HEK293T (cell line): ENCODE measurements at places on chromosomes 6 and 20.
A peak's percentile ranks its signal among the peaks of the same experiment; 100 is the strongest.

- no peak for DNase-seq
These were observed 507 bp upstream of the VGLL2 start for GRCh38 chr6:117264692-117265409.

GRCh38 chr6:148526145-148526544 is 183.5 kb downstream of the SASH1 start:
- DNase-seq = no peak

DNA sequence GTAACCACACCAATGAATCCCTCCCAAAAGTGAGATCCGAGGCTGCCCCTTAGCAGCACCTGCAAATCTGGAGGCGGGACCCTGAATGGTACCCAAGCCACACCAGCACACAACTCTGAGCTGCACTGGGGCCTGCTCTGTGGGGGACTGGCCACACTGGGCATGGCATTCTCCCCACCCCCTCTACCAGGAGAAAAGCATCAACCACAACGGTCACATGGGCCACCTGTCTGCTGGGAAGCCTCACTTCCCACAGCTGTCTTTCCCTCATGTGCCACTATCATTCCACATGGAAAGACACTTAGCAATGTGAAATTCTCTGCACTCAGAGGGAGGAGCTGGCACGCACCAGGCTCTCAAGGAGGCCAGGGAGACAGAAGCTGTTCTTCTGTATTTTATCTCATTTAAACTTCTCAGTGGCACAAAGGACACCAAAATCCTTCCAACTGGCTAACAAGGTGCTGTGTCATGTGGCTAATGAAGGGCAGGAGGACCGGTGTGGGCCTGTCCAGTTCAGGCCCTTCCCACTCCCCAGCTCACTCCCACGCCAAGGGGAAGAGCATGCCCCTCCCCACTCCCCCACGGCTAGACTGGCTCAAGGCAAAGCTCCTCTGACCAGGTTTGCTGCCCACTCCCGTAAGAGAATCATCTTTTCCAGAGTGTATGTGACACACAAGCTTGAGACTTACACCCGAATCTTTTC is 19.0 kb downstream of the YTHDF1 start:
- no peak for DNase-seq

GRCh38 chr20:22905658-22906057 is 129.5 kb upstream of the SSTR4 start:
- no peak for DNase-seq

DNA sequence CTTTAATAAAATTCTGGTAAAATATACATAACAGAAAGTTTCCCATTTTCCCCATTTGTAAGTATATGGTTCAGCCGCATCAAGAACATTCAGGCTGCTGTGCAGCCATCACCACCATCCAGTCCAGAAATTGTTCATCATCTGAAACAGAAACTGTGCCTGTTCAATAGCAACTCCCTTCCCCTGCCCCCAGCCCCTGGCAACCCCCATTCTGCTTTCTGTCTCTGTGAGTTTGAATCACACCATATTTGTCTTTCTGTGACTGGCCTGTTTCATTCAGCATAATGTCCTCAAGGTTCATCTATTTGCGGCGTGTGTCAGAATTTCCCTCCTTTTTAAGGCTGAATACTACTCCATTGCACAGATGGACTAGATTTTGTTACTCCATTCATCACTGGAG is 19.1 kb downstream of the VSTM2L start:
- no peak for DNase-seq

DNA sequence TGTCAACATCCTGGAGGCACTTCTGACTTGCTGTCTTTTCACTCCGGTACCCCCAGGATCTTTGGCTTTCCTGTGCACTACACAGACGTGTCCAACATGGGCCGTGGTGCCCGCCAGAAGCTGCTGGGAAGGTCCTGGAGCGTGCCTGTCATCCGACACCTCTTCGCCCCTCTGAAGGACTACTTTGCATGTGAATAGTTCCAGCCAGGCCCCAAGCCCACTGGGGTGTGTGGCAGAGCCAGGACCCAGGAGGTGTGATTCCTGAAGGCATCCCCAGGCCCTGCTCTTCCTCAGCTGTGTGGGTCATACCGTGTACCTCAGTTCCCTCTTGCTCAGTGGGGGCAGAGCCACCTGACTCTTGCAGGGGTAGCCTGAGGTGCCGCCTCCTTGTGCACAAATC is 12.0 kb upstream of the MAPRE1 start:
- DNase-seq = no peak

- peak; percentile 26 for DNase-seq
These were observed 469 bp downstream of the TFAP2C start for GRCh38 chr20:56629464-56630085.

DNA sequence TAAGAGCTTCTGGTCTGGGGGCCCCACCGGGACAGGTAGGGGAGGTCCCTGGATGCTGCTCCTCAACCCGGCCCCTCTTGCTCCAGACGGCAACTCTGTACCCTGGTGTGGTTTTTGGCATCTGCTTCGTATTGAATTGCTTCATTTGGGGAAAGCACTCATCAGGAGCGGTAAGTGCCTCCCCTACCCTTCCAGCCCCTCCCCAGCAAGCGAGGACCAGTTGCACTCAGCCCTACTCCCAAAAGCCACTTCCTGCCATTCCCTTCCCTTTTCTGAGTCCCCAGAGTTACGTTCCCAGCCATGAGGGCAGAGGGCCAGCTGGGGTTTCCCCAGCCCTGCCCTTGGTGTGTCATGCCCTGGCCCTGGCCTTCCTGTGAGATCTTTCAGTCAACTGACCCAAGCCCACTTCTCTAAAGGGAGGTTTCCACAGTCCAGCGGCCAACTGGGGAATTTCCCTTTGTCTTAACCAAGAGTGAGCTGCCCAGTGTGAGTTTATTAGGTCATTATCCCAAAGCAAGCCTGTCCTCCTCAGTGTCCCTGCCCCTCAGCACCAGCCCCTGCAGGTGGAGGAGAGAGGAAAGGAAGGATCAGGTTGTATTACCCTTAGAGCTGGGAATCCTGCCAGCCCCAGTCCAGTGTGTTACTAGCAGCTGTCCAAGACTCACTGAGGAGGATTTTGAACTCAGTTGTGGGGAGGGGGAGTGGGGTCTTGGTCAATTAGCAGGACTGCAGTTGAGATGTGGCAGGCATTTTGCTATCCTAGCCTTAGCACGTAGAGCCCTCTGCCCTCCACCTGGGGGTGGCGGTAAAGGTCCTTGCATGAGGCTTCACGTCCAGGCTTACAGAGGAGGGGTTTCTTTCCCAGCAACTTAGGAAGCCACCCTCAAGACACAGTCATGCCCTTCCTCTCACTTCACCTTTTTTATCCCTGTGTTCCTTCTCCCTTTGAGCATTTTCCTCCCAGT is 45.8 kb downstream of the TM9SF4 start:
- DNase-seq = no peak

- no peak for DNase-seq
These were observed 32.7 kb downstream of the CEBPB start for GRCh38 chr20:50223039-50224005.

GRCh38 chr6:18503593-18504231 is 116.6 kb downstream of the RNF144B start:
- DNase-seq = peak; percentile 66

GRCh38 chr6:22227824-22228610 is 68.8 kb downstream of the PRL start:
- DNase-seq = no peak

GRCh38 chr6:13924146-13924948 is 405 bp upstream of the RNF182 start:
- DNase-seq = peak; percentile 30

GRCh38 chr6:111980971-111981840 is 72.7 kb upstream of the CCN6 start:
- DNase-seq = no peak
